ENCODE measurements at places on chromosomes 5 and 9.

DNA sequence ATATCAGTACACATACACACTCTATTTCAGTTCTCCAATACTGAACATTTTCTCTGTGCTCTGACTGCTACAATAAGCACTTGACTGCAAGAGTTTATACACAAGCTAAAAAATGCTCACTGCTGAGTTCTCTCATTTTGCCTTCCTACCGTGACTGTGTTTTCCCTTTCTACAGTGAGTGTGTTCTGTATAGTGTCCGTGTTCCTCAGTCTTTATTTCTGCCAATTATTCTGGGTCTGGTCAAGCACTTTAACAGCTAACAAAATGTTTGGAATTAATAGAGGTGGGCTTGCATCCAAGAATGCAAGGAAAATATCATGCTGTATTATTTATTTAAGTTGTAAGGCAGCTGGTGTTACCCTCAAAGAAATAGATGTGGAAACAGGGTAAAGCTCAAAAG, 217.0 kb upstream of the NREP start:
- no peak for DNase-seq

DNA sequence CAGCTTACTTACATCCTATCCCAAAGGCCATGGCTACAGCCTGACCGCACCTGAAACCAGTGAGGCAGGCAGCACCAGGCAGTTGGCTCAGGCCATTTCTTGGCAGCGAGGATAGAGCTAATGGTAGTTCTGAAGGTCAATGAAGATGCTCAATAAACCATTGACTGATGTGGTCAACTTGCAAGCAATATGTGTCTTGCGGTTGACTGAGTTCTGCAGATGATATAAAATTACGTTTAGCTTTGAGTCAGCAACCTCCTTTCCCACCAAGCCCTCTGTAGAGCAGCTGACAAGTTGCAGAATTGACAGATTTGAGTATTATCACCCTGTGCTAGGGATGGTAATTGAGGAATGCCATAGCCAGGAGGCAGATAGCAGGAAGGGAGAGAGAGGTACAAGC, 189.0 kb upstream of the PUM3 start:
- no peak for DNase-seq

GRCh38 chr5:136025900-136026299, 2.9 kb upstream of the TGFBI start:
- peak; percentile 87 for DNase-seq

DNA sequence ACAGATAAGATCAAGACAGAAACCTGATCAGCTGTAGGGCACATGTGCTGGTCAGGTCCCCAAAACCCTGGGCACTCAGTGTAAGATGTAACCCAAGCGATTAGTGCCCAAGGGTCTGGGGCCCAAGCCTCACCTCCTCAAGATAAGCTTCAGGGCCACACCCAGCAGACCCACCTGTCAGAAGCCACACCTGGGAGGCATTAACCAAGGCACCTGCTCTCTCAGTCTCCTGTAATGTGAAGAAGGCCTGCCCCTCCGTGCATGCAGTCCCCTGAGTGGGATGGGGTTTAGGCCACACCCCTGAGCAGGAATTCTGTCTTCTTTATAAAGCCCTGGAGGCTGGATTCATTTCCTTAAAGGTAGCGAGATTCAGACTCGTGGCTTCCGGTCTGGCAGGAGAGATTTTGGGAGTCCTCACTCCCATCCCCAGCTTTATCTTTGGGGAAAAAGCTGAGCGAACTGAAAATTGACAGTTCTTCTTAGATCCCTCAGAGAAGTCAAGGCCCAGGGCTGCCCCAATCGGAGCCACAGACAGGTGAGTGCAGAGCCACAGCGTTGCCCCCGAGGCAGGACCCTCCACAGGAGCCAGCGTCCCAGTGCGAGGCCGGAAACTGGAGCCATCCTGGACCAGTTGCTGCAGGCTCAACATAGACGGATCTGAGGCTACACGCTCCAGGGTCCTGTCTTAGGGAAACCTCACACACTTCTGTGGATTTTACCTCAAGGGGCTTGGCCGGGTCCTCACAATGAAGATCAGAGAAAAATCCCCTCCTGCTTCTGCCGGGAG, 357.6 kb upstream of the IRX4 start:
- no peak for DNase-seq

- DNase-seq: no peak
Observed at GRCh38 chr5:149174847-149175234, 33.5 kb downstream of the ABLIM3 start.

DNA sequence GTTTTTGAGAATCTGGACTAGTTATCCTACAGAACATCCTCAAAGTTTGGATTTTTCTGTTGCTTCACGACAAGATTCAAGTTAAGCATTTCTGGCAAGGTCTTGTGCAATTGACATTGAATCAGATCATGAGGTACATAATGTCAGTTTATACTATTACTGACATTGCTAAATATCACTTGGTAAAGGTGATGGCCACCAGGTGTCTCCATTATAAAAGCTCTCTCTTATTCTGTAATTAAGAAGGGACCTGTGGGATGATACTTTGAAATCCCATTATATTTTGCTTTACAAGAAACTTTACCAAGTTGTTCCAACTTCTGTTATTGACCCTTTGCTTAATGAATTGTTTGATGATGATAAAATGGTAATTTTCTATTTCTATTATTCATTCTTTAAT, 131.0 kb upstream of the ASTN2 start:
- no peak for DNase-seq

DNA sequence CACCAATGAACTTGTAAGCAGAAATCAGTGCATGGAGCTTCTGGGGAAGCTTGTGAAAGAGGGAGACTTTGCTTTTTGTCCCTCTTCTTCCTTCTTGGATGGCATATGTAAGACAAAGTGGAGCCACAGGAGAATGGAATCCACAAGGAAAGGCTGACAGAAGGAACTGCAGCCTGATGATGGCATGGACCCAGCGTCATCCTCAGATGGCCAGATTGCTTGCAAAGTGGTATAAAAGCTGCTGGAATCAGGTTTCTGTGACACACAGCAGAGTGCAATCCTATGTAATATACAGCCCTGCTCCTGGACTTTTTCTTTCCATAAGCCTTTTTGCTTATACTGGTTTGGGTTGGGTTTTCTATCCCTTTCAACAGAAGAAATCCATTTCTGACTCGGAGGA, 31.4 kb upstream of the SPARC start:
- peak; percentile 48 for DNase-seq

- peak; percentile 66 for DNase-seq
Observed at GRCh38 chr9:2093920-2094597, 78.9 kb downstream of the SMARCA2 start.

- DNase-seq: no peak
Observed at GRCh38 chr5:98110791-98111190, 662.7 kb upstream of the RGMB start.

GRCh38 chr5:181245427-181246275, 1.9 kb upstream of the RACK1 start:
- no peak for DNase-seq

- no peak for DNase-seq
Observed at GRCh38 chr9:123342247-123342646, 13.8 kb upstream of the CRB2 start.

GRCh38 chr5:158373608-158374395, 514.9 kb upstream of the CLINT1 start:
- no peak for DNase-seq

GRCh38 chr9:132181796-132182313, 20.0 kb downstream of the NTNG2 start:
- DNase-seq: peak; percentile 64
